Activated CD4-positive, alpha-beta T cell treated with anti-CD3 and anti-CD28 coated beads, Interleukin-2, Interleukin-4, amounts not matched to agents 100 ng/mL and 50 ng/mL, durations not matched to agents 16 hours and 8 hours (primary cell): ENCODE measurements at places on chromosomes 1 and 21.

- DNase-seq: peak; percentile 84
These were observed at the start of gene DENND2D for GRCh38 chr1:111199881-111200801. Gene DENND2D, minus strand, starts transcription at chr1:111200646. Its CDS starts 187 bp downstream, at chr1:111200459.

DNA sequence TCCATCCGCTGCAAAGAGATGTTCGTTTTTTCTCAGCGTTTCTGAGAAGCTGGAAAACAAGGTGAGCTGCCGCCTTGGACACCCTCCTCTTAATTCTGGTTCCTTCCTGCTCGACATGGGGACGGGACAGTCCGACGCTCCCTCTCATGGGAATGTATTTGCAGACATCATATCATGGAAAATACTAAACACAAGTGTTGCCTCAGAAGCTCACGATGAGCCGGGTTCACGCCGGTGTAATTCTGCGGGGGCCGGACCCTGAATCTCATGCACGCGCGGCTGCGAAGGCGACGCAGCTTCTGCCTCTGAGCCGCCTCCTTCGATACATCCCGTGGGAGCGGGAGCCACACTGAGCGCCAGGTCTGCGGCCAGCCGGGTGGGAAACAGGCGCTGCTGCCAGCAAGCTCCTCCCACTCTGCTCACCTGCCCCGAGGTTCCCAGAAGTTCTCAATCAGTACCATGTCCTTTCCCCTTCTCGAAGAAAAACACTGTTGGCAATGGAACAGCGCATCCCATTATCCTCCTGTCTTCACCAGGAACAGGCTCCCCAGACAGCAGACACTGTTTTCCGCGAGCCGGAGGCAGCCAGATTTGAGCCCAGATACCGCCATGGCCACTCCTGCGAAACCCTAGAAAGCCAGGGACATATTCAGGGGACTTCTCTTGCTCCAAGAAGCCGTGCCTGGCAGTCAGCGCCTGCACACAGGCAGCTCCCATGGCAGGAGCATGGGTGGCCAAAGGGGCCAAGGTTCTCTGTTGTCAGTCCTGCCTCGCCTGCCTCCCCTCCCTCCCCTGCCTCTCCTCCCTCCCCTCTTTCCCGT, 98.0 kb downstream of the WDR4 start:
- DNase-seq: no peak

DNA sequence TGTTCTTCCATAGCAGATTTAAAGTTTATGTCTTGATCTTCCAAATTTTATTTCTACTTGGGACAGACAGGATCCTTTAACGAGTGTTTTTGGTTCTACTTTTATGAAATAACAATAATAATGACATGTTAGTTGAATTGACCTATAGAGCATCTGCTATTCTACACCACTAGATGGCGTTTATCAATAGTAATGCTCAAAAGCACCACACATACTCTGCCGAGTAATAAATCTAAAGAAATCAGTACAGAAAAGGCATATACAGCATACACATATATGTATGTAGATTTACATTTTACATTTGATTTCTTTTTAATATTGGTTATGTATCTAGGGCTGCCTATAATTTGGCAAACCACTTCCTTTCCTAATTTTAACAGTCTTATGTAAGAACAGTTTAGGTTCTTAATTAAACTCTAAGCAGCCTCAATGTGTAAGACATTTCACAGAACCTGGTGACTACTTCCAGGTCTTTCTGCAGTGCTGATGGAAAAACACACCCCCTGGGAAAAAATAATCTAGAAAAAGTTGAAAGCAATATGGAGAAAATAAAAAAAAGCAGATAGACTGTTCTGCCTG, 5.9 kb upstream of the SIPA1L2 start:
- peak; percentile 46 for DNase-seq

DNA sequence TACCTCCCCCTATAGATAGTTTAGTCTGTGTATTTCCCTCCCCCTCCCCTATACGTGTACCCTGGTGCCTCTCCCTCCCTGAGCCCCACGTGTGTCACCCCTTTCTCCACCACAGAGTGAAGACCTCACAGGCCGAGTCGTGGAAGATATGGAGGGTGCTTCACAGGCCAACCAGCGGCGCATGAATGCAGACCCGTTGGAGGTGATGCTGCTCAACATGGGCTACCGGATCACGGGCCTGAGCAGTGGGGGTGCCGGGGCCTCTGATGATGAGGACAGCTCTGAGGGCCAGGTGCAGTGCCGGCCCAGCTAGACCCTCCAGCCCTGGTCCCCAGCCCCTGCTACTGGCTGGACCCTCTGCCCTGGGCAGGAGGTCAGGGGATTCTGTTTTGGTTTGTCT, 15.9 kb upstream of the TMEM222 start:
- DNase-seq: no peak

- no peak for DNase-seq
These were observed 132.8 kb downstream of the CASZ1 start for GRCh38 chr1:10663678-10664035.
